ENCODE measurements at places on chromosomes 4 and X.

DNA sequence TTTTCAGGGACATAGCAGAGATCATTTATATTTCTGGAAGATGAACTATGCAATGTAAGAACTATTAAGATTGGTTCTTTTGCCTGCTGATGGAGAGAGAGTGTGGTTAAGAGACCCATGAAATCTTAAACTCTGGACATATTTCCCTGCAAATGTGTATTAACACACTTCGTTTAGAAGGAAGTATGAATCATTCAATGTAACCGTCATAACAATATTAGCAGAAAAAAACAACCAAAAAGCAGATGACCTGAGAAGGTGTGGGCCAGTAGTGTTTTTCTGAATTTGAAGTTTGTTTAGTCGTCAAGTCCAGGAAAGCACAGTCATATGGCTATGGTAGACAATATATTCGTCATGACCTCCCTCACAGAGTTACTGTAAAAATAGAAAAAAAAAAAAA lies 2.5 kb upstream of the TMPRSS11D start:
- peak; percentile 44 for DNase-seq

- DNase-seq = no peak
Measured at GRCh38 chrX:65508851-65509250, 25.7 kb downstream of the LAS1L start.

GRCh38 chrX:97844161-97844560 lies 960.5 kb downstream of the RPA4 start:
- no peak for DNase-seq

DNA sequence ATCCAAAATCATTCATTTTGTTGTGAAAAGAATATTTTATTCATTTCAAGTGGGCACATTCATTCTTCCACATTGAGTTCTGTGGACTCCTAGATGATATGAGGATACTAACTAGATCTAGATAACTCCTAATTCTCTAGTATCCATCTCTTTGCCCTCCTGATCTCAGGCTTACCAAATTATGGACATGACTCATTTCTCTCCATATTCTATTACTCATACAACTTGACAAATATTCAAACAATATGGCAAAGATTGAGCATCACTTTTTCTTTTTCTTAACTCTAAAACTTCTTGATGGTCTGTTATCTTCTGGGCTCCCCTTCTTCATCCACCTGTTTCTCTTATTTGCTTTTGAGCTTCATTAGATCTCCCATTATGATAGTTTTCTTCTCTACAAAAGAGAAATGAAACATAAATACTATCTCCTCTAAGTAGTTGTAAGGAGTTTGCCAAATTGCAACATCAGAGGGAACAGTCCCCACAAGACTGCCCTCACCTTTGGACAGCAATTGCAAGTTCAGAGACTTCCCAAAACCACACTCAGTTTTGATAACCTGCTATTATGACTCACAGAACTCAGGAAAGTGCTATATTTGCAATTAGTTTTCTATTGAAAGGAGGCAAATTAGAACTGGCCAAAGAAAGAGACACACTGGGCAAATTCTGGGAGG lies 422.9 kb downstream of the SPRY1 start:
- no peak for DNase-seq

DNA sequence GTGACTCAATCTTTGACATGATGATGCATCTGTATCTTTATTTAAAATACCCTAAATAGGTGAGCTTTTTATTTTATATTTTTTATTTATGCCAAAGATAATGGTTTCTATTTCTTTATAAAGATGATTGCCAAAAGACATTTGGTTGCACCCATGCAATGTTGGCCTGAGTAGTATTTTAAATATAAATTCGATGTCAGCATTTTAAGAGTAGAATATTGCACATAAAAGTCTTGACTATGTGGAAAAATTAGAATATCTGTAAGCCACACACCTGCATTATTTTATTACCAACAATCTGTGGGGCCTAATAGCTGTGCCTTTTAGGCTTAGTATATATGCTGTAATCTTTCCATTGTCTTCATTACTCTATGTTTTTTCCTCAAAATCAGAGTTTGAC lies 91.4 kb downstream of the CPXCR1 start:
- no peak for DNase-seq

GRCh38 chrX:152896450-152896849 lies 1.4 kb upstream of the ZNF185 start:
- no peak for DNase-seq

DNA sequence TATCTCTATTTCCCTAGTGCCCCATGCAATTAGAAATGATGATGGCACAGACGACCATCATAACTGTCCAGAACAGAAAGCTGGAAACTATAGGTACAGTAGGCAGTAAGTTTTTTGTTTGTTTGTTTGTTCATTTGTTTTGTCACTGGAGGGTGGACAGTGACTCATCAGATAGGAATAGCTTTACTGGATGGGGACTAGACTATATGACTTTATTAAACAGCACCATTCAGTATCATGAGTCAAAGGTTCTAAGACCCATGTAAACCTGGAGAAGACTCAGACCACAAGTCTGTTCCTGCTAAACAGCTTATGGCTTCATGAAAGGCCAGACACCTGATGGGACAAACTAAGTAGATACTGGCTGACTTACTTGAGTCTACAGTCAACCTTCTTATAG lies 38.4 kb downstream of the PLAC1 start:
- no peak for DNase-seq

GRCh38 chr4:80204433-80205011 lies 7.2 kb downstream of the PRDM8 start:
- DNase-seq = no peak

DNA sequence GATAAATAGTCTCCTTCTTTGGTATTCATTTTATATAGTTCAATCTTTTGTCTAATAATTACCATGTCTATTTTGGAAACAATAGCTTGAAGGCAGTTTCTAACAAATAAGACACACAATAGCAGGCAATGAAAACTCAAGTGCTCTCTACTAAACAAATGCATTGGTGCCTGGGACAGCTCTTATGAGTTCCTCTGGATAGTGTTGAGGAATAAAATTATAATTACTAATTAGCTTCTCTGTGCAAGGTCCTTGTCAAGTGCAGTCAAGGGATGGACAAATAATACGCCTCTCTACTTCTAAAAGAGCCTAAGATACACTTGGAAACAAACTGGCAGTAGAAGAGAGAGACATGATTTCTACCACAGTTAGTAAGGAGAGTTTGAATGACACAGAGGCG lies 229.0 kb upstream of the GLRA2 start:
- DNase-seq = no peak

GRCh38 chr4:106126062-106126461 lies 189.9 kb downstream of the TBCK start:
- DNase-seq = no peak

DNA sequence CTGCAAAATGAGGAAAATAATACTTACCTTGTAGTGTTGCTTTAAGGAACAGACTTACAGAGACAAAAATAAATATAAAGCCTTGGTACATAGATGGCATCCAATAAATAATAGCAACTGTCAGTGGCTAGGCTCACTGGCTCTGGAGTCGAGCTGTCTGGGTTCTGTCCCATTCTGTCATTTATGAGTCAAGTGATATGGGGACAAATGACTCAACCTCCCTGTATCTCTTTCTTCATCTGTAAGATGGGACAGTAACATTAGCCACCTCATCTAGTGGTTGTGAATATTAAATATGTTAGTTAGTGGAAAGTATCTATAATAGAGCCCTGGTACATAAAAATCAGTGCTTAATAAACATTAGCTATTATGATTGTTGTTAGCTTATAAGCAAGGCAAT lies 16.7 kb upstream of the GATB start:
- DNase-seq = no peak

DNA sequence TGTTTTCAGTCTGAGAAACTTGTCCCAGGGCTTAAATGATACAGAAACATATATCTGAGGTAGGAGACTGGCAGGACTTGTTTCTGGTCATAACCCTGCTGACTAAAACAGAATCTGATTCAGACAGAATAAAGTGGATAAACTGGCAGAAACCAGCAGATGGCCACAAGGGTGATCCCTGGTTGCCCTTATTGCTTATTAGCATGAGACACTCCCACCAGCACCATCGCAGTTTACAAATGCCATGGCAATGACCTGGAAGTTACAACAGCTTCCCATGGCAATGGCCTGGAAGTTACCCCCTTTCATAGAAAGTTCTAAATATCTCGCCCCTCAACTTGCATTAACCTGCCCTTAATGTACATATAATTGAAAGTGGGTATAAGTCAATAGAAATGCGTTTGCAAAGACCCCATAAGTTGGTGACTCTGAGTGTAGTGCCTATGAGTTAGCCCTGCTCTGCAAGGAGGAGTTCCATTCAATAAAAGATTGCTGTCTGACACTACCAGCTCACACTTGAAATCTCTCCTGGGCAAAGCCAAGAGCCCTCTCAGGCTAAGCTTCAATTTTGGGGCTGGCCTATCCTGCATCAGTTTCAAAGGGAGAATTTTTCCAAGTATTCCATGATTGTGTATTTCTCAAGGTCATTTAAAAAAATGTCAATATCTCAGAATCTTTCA lies 52.9 kb upstream of the PAGE5 start:
- DNase-seq = no peak

DNA sequence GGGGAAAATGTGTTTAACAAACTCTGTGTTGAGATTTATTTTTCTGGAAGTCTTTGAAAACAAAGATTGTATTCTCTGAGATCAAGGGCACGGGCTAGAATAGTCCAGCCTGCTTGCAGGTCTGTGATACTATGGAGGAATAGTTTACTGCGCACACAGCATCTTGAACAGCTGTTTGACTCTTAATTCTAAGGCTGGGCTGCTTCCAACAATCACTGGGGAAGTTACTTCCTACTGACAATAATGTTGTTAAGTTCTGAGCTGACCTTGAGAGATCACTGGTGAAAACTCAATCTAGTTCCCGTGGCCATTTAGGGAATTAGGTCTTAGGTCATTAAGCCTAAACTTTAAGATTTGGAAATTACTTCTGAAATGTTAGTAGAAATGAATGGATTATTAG lies 416.1 kb upstream of the FTHL17 start:
- DNase-seq = no peak

DNA sequence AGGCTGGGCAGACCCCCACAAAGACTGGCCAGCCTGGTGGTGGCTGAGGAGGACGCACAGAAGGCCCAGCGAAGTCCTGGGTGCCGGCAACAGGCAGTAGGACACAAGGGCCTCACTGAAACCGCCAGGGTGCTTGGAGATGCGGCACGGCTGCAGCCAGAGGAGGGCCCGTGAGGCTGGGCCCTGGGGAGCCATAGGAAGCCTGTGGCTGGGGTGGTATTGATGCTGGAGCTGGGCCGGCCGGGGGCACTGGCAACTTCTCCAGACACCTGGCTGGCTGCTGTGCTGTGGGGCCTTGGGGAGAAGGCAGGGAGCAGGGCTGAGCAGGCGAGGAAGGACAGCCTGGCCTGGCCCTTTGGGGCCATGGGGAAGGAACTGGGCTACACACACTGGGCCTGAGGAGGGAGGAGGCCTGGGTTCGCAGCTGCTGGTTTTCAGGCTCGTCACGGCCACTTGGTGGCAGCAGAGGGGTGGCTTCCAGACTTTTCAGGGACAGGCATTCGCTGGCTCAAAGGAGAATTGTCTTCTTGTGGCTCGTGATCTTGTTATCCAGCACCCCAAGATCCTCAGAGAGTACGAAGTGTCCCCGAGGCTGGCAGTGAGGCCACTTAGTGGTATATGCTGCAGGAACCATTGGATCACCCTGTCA lies 37.2 kb downstream of the ATP2B3 start:
- peak; percentile 75 for DNase-seq

GRCh38 chr4:52628543-52628942 lies 30.6 kb downstream of the USP46 start:
- DNase-seq = no peak

DNA sequence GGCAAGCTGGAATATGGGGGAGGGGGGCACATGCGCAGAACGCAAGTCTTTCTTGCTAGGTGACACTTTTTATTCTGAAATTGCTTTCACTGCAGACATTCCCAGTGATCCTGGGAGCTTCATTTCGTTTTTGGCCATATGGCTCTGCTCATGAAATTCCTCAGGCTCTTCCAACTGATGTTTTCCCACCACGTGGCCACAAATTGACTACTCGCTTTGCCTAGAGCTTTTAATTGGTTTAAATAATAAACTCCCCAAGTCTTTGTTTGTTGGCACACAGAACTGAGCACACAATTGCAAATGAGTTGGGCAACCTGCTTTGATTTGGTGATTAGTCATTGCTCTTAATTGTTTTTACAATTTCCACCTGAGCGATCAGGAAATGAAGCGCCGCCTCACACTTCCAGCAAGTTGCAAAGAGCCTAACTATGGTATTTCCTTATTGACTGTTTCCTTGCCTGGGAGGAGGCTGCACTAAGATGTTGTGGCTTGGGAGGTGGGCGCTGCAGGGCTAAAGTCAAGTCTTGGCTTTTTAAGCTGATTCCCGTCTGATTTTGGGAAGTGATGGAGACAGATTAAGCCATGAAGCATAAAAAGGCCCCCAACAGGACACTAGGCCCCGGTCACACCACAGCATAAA lies 282.5 kb downstream of the ZIC3 start:
- no peak for DNase-seq

- DNase-seq = no peak
Measured at GRCh38 chrX:50770702-50771101, 43.3 kb downstream of the SHROOM4 start.

- peak; percentile 48 for DNase-seq
Measured at GRCh38 chrX:38804682-38805431, 3.6 kb downstream of the MID1IP1 start.

DNA sequence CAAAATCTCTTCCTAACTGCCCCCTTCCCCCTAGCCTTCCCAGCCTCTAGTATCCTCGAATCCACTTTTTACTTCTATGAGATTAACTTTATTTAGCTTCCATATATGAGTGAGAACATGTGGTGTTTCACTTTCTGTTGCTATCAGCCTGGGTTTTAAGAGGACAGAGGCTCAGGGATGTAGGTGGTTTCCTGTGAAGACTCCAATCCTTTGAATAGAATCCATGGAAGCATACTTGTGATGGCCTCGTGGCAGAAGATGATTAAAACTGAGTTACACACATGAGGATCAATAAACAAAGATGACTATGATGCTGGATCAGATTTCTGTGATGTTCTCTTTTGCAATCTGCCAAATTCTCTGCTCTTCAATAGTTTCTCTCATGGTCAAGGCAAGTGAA lies 29.8 kb downstream of the CD99L2 start:
- peak; percentile 24 for DNase-seq
